ENCODE measurements at places on chromosomes 11 and 22.

- no peak for DNase-seq
These were observed 4.9 kb upstream of the ADAMTS8 start for GRCh38 chr11:130433357-130433756.

- no peak for DNase-seq
These were observed 54.1 kb upstream of the WNT11 start for GRCh38 chr11:76260296-76260925.

- peak; percentile 87 for DNase-seq
These were observed 1.3 kb upstream of the ESAM start for GRCh38 chr11:124763156-124763947.

GRCh38 chr22:40721266-40721665 lies 42.0 kb downstream of the MCHR1 start:
- DNase-seq, result no peak

DNA sequence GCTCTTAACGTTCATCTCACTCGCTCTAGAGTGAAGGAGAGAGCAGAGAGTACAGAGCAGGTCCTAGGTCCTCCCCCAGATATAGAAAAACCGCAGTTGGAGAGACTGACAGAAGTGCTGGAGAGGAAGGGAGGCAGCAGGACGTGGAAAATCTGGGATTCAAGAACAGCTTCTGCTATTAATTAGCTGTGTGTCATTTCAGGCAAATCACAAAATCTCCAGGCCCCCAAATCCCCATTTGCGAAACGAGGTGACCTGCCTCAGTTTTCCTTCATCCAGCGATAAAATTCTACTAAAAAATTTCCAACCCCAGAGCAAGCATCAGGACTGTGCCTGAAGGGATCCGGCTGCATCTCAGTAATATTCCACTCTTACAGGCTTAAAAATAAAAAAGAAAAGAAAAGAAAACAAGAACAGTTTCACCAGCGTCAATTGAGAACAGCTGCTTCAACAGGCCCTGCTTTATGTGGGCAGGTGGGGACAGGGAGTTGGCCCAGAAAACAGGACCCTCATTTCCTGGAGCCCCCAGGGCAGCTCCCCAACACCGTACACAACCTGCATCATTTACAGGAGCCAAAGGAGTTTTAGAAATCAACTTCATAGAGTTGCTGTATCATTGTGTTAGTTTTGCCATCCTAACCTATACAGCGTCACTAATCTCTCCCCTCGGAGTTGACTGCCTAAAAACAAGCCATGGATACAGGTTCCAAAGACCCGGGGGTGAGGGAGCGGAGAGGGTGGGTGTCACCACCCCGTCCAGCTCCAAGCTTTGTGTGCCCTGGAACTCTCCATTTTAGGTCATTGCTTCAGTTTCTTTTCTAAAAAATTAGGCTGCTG lies 2.3 kb upstream of the MALAT1 start:
- DNase-seq, result no peak

DNA sequence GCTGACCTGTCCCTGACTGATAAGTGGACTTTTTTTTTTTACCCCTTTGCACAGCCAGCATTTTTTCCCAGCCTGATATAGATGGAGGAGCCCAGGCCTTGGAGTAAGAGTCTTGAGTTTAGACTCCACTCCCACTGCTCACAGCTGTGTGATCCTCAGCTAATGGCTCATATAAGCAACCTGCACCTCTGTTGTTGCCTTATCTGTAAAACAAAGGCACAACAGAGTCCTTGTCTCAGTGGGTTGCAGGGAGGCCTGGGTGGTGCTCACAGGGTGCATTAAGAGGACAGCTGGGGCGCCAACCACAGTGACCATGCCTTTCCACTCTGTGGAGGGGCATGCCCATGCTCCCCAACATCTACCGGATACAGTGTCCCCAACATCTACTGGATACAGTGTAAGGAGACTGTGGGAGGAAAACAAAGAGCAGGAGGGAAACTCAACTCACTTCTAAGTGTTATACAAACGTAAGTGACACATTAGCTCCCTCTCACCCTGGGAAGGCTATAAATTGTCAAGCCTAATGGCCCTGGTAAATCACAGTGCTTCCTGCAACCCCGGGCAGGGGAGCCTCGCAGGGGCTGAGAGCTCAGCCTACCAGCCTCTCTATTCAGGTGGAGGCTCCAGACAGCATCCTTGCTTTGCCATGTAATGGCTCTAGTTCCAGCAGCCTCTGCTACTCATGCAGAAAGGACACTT lies 109.5 kb downstream of the TENM4 start:
- DNase-seq, result no peak

- DNase-seq, result peak; percentile 58
These were observed at the start of gene CTSF for GRCh38 chr11:66568124-66568916. TSS of gene CTSF (minus strand) at chr11:66568606. CDS start at chr11:66568486, 120 bp downstream.

- DNase-seq, result no peak
These were observed 72.2 kb downstream of the GAB2 start for GRCh38 chr11:78345450-78345849.

DNA sequence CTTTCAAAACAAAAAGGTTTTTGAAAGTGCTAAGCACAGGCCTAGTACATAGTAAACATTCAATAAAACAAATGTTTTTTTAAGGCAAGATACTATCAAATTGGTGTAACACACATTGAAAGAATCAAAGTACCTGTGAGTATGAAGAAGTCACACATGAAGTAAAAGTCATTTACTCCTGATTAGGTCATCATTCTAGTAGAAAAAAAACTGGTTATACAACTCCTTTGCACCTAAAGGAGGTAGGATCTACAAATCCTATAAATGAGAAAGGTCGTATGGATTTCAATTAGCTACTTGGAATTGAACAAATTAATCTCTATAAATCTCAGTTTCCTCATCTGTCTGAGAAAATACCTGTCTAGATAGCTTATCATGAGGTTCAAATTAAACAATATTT lies 80.8 kb downstream of the SIK3 start:
- DNase-seq, result no peak

DNA sequence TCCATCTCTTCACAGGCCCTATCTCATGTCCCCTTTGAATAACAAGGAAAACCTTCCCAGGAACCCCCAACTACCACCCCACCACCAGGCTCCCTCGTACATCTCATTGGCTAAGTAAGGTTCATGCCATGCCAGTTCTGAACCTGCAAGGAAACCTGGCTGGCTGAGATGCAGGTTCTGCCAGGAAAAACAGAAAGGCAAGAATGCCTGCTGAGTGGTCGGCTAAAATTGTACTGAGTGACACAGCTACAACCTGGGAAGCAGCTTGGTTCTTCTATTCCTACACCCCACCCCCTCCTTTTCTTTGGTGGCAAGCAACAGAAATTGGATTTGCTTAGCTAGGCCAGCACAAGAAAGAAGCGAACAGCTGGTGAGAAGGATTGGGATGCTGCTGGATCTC lies 36.1 kb upstream of the TSPAN18 start:
- DNase-seq, result no peak

DNA sequence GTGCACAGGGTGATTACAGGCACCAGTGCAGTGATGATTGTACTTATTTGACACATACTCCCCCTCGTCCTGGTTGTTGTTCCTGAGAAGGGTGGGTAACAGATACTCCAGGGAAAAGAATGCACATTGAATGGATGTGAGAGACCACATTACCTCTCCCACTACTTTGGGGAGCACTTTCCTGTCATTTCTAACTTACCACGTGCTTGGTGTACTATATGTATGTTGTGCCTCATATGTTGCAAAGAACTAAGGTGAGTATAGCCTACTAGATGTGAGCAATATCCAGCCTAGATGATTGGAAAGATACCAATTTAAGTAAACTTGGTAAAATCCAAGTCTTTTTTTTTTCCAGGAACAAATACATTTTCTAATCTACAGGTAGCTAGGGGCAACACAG lies 14.3 kb upstream of the SCARF2 start:
- no peak for DNase-seq

- DNase-seq, result no peak
These were observed 220.9 kb downstream of the BRD1 start for GRCh38 chr22:49606562-49607290.

- no peak for DNase-seq
These were observed 99.5 kb downstream of the CCDC81 start for GRCh38 chr11:86473991-86474833.

DNA sequence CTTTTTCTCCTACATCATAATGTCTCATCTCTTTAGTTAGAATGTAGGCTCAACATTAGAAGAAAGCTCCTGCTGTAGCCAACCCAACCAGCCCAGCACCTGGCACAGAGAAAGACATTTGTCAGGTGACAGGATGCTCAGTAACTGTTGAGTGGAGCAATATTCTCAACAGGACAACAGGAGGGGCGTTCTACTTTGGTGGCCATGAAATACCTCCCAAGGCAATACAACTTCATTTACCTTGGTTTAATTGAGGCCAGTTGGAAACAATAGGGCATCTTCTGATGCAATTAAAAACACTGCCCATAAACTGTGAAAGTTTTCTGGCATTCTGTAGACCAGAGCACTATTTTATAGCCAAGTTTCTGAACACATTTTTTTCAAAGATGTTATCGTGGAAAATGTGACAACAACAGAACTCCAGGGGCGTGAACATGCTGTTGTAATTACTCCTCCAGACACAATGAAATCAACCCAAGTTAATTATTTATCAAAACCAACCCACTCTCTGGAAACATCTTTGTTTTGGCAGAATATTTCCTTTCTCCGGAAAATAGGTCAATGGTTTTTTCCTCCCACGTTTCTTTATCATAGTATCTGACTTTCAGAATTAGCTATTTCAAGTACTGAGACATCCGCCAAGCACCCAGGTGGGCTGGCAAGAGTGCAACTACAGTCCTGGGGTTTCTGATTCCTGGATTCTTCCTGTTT lies 538.1 kb downstream of the SOX6 start:
- DNase-seq, result no peak

GRCh38 chr22:41261541-41262249 lies 21.0 kb upstream of the CHADL start:
- no peak for DNase-seq

- no peak for DNase-seq
These were observed 1404.8 kb downstream of the TBC1D22A start for GRCh38 chr22:48167238-48167637.

GRCh38 chr11:9473408-9473807 lies 12.6 kb downstream of the ZNF143 start:
- DNase-seq, result no peak

- no peak for DNase-seq
These were observed 1.6 kb downstream of the BSX start for GRCh38 chr11:122979815-122980595.

GRCh38 chr11:12798609-12799011 lies 124.4 kb downstream of the TEAD1 start:
- no peak for DNase-seq

- no peak for DNase-seq
These were observed 819 bp downstream of the JAML start for GRCh38 chr11:118223992-118224391.

DNA sequence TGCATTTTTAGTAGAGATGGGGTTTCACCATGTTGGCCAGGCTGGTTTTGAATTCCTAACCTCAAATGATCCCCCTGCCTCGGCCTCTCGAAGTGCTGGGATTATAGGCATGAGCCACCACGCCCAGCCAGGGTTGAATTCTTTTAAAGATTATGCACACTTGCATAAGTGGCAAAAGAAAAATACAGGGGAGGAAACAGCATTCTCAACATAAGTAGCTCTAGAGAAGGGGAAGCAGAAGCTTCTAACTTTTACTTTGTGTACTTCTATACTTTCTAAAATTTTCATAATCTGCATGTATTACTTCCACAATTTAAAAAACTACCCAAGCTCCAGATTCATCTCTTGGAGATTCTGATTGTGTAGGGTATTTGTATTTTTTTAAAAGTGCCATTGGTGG lies 108.0 kb downstream of the SLC1A2 start:
- no peak for DNase-seq

DNA sequence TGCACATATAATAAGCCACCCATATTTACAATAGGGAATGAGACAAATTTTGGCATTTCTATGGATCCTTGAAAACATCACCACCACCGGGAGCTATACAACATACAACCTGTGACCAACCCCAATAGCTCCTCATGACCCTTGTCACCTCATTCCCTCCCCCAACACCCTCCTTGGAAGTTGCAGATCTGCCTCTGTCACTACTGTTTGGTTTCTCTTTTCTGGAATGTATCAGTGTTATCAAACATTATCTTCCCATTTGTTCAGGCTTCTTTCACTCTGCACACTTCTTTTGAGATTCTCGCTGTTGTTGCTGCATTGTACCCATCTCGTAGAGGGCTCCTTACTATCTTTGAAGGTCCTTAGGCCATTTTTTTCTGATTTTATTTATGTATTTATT lies 75.6 kb downstream of the ZNF280B start:
- no peak for DNase-seq

- DNase-seq, result no peak
These were observed 10.8 kb downstream of the SOX10 start for GRCh38 chr22:37973271-37974170.

DNA sequence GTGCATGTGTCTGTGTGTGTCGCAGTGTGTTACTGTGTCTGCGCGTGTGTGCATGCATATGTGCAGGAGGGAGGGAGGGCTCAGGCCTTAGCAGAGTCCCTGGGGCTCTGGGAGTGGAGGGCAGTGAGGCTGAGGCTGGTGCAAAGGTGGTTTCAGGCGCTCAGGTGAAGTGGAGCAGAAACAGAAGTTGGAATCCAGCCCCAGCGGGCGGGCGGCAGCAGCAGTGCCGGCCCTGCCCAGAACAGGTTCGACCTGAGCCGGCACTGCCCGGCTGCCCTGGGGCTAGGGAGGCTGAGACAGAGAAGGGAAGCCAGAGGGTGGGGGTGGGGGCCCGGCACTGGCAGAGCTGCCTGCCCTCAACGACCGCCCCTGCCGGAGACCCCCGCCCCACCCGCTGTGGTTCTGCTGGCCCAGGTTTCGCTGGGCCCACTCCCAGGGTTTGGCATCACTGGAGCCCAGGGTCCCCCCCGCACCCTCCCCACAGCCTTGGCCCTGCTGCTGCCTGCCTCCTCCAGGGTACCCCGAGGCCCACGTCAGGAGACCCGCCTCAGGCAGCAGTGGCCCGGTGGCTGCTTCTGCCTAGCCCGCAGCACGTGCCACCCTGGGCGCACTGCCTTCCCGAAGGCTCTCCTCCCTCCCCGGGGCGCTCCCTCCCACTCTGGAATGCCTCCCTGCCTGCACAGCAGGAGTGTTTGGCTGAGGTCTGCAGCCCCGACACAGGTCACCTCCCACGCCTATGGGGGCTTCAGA lies 13.3 kb downstream of the ASCL2 start:
- DNase-seq, result no peak

- DNase-seq, result no peak
These were observed 43.2 kb downstream of the AP2A2 start for GRCh38 chr11:968822-969221.

DNA sequence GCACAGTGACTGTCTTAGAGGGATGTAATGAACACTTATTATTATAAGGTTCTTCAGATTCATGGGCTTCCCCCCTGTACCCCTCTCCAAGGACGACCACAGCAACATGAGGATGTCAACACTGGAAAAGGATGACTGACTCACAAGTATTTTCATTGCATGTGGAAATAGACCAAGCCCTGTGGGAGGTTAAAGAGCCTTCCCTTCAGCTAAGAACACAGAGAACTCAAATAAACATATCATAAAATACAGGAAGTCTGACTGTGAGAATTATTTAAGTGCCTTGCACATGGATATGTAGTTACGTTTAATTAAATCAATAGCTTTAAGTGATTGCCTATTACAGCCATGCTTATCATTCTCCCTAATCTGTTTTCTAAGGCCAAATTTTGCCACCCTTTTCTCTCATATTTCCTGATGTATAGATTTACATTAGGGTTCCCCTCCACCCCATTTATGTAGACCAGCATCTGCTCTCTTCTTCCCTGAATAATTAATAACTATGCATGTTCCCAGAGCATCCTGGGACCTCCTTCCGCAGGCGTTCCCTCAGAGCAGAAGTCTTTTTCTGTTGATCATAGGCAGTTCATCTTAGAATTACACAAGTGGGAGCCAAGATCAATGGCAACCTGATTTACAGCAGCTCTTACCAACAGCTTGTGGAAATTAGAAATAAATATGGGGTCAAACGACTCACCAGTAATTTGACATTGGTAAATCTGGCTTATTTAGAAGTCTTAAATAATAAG lies 226.9 kb downstream of the OPCML start:
- no peak for DNase-seq
